ENCODE measurements at places on chromosomes 4 and X. TPM values are rescaled to one million over a fixed set of nuclear protein-coding genes. Genes with fewer than 3 reads are reported as not detected.

P2RY8 gene
- total RNA-seq, result not detected

GLUD2 gene
- 3.6 TPM for total RNA-seq

GAB3 gene
- 0.55 TPM for total RNA-seq

GRCh38 chrX:100606753-100607152 is 22.0 kb downstream of the TNMD start:
- no peak overlapping the region for H3K27ac ChIP-seq
- no peaks in the 10 kb centered on the region for H3K27me3 ChIP-seq
- H3K4me1 ChIP-seq, result no peaks in the 10 kb centered on the region

DNA sequence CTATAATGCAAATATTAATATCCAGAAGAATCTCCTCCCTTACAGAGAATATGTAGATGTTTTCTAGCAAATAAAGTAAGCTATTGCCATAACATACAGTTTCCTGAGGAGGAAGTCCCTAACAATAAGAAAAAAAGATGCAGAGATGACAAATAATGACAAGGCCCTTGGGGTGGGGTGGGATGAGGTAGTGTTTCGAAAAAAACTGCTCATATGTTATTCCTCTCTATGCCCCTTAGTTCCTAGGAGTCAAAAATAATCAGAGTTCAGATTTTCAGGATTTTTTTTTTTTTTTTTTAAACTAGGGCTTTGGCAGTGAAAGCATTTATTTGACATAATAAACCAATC is 99.0 kb downstream of the ZAR1 start:
- no peak for DNase-seq
- H3K27ac ChIP-seq, result no peak overlapping the region
- no peaks in the 10 kb centered on the region for H3K27me3 ChIP-seq
- H3K4me3 ChIP-seq, result no peak overlapping the region
- H3K36me3 ChIP-seq, result peaks cover 42% of the 10 kb centered on the region

DNA sequence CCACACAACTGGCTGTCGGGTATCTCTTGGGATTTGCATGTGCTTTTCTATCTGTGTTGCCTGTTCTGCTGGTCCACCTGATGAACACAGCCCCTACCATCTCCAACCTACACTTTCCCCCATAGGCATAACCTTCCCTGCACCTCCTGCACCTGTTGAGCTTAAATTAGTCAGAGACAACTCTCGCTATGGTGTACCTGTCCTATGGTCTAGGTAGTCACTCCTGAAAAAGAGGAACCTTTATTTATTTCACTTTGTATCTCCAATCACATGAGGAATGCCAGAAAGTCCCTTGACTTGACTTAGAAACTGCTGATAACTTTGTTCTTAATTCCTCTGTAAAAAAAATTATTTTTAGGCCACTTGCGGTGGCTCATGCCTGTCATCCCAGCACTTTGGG is 338.1 kb downstream of the DHRSX start:
- no peak overlapping the region for H3K4me3 ChIP-seq
- DNase-seq, result no peak
- no peaks in the 10 kb centered on the region for H3K4me1 ChIP-seq
- no peaks in the 10 kb centered on the region for H3K27me3 ChIP-seq
- H3K27ac ChIP-seq, result no peak overlapping the region
- no peaks in the 10 kb centered on the region for H3K36me3 ChIP-seq

DNA sequence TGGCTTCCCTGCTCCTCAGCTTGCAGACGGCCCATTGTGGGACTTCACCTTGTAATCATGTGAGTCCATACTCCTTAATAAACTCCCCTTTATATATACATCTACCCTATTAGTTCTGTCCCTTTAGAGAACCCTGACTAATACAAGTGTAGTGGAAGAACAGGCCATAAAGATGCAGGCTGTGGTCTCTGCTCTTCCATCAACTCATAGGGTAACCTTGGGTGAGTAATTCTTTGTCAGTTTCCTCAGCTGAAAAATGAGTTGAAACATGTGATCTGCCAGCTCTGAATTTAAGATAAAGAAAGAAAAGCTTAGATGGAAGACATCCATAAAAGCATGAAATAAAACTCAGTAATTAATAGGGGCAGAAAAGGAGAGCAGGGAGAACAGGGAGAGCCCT is 103.6 kb downstream of the ENOX2 start:
- H3K27ac ChIP-seq, result no peak overlapping the region
- H3K27me3 ChIP-seq, result no peaks in the 10 kb centered on the region
- H3K36me3 ChIP-seq, result no peaks in the 10 kb centered on the region
- H3K4me3 ChIP-seq, result no peak overlapping the region
- no peaks in the 10 kb centered on the region for H3K4me1 ChIP-seq

DNA sequence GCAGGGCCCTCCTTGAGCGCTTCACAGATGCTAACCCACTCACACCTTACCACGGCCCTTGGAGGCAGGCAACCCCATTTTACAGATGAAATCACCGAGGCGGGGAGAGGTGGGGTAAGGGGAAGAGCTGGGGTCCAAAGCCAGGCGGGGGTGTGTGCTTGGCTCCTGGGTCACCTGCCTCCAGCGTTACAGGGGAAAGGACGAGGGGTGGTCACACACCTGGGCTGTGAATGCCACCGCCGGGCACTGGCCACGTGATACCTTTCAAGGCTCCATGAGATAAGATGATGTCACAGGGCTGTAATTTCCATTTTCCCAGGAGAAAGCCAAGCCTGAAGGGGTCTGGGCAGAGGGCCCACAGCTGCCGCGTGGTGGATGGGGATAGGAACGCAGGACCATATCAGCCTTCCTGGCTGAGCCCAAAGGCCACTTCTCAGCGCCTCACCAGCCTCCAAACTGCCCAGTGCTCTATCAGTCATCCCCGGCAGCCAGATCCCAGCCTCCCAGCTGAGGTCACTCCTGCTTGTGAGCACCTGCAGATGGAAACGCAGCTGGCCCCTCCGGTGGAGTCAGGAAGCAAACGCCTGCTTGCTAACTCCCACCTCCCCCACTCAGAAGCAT is 62.4 kb upstream of the CRMP1 start:
- peak overlapping the region; percentile 98 for H3K27ac ChIP-seq
- H3K27me3 ChIP-seq, result no peaks in the 10 kb centered on the region
- DNase-seq, result peak; percentile 73

- no peaks in the 10 kb centered on the region for H3K4me1 ChIP-seq
- no peak overlapping the region for H3K27ac ChIP-seq
- peak; percentile 31 for DNase-seq
- H3K4me3 ChIP-seq, result no peak overlapping the region
- no peaks in the 10 kb centered on the region for H3K36me3 ChIP-seq
Observed at GRCh38 chr4:8821151-8821950, 50.3 kb downstream of the HMX1 start.

GRCh38 chr4:76874176-76874575 is 23.8 kb downstream of the SOWAHB start:
- no peak overlapping the region for H3K27ac ChIP-seq
- H3K27me3 ChIP-seq, result peaks cover 3% of the 10 kb centered on the region
- H3K36me3 ChIP-seq, result no peaks in the 10 kb centered on the region
- no peak overlapping the region for H3K4me3 ChIP-seq

Measured in endodermal cell (in vitro differentiated cells).